Suprapubic skin (tissue), 4 donors: ENCODE measurements at places on chromosomes 12 and 14. TPM values are rescaled to one million over a fixed set of nuclear protein-coding genes. Genes with fewer than 3 reads are reported as not detected.

The CCDC175 gene
- not detected for total RNA-seq

The PLEKHD1 gene
- total RNA-seq, result 1.2 TPM

The PROX2 gene
- 0.10 TPM for total RNA-seq

The OR4E2 gene
- not detected for total RNA-seq

The FAM177A1 gene
- total RNA-seq, result 44.4 TPM

The FGF6 gene
- total RNA-seq, result not detected

The RAB3IP gene
- 27.8 TPM for total RNA-seq

DNA sequence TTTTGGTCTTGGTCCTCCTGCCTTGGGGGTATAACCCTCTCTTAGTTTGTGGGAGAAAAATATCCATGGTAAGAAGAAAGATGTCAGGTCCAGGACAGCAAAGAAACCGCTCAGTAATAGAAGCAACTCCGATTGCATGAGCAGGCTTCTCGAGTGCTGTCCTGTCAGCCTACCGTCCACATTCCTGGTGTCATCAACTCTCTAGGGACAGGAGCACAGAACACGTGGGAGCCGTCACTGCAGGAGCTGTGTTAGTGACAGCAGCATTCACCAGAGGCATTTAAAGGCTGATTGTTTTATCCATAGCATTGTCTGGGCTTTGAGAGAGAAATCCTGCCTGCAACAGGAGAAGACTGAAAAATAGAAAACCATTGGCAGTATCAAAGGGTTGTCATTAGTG is 244.2 kb downstream of the CACNA1C start:
- DNase-seq, result no peak

- no peak for DNase-seq
These were observed at the start of gene APOLD1 for GRCh38 chr12:12784911-12785814. TSS of gene APOLD1 (plus strand) at chr12:12785659. CDS start at chr12:12785692, 33 bp downstream.

GRCh38 chr12:93573552-93574223 is 1.2 kb downstream of the SOCS2 start:
- DNase-seq, result no peak

- no peak for DNase-seq
These were observed 327.6 kb upstream of the CLEC14A start for GRCh38 chr14:38583471-38583870.

- DNase-seq, result no peak
These were observed 48.2 kb downstream of the SETD3 start for GRCh38 chr14:99432485-99432884.

DNA sequence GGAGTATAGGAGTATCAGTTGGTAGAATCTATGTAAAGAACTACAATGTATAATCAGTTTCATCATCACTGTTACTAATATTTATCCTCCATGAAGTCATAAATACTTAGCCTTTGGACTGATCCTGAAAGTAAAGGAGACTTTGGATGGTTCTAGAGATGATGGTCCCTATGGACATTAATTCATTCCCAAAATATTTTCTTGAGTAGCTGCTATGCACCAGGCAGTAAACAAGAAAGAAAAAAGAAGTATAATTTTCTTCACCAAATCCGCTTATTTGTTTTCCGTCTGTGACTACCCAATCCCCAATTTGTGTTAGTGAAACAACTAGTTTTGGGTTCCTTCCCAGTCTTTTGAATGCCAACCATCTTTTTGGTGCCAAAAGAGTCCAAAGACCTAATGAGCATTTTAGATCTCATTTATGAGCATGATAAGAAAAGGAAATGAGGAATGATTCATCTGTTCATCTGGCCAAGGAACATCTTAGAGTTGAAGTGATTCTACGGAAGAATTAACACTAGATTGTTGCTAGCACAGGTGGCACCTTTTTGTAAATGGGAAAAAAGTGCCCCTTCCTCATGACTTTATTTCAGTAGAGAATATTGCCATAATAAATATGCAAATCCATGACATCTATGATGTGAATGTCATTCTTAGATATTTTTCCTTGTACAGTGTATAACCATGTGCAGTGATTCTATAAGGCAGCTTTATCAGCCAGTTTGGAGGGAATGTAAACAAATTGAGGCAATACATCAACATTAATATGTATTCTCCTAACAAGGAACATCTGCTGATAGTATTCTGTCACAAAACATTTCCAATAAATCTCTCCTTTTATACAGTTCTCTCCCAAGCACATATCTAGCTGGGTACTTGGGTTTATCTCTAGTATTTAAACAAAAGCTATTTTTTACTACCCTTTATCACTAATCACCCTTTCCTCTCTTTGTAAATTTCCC is 85.1 kb upstream of the CCDC91 start:
- DNase-seq, result no peak

DNA sequence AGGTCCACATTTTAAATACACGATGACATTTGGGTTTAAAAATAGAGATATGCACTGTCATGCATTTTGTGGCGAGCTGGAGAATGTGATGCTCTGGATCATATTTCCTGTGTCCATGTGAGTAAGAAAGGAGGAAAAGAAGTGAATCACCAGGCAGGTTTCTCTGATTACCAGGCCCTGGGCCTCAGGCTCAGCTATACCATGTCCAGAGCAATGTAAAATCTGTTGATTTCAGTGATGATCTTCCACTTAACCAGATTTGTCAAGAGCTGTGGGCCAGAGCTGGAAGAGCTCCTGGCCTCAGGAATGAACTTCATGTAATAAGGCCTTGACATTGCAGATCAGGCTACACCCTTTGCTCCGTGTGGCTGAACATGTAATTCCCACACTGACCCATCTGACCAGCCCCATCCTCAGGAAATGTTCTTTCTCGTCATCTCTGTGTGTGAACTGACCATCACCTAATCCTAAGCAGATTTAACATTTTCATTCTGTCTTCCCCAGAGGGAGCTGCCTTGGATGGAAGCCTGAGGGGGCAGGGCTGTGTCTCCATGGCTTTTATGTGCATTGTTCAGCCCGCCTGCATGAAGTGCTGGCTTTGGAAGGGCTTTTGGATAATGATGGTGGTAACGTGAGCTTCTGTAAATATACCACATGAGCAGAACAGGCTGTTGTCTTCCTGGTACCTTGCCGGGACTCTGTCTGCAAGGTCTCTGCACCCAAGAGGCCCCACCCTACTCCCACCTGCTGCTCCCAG is 54.5 kb downstream of the CRACR2A start:
- DNase-seq, result no peak

DNA sequence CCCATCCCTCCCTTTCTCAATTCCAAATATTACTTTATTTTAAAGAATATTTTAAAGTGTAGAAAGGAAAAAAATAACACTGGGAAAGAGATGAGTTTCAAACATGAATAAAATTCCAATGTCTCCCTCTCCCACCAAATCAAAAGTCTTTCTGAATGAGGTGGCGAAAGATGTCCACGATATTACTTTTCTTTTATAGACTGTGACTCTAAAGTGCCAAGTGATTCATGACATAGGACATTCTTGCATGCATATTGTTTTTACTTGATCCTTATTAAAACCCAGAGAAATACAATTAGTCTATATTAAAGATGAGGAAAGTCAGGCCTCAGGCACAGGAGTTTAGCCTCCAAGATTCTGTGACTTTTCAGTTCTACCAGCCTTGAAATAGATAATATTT is 16.0 kb upstream of the LUM start:
- no peak for DNase-seq

- DNase-seq, result no peak
These were observed 64.0 kb downstream of the GALNT16 start for GRCh38 chr14:69323999-69324282.

DNA sequence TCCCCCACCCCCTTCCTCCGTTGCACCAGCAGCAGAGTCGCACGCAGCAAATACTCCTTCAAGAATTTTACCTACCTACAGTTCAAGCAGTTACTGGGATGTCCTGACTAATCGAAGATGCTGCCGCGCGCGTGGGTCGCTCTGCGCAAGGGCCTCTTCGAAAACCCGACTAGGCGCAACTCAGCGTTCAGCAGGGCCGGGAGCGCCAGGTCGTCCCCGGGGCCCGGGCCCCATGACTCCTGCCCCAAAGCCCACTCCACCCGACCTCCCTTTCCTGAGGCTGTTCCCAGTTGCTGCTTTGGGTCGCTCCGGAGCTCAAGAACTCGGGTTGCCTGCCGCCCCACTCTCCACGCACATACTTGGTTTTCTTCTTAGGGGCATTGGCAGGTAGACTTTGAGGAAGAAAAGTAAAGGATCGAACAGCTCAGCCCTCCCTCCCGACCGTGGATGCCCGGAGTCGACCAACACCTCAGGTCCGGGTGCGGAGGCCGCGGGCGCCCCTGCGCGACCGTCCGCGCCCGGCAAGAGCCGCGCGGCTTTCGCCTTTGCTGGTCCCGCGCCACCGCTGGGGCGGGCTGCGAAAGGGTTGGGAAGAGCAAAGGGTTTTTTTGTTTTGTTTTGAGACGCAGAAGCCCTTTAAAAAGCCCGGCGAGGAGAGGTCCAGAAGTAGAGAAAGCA is 1.9 kb downstream of the BMP4 start:
- DNase-seq, result no peak

- no peak for DNase-seq
These were observed 9.0 kb downstream of the TRHDE start for GRCh38 chr12:72281126-72281525.
